ENCODE measurements at places on chromosomes 2 and 18. TPM values are rescaled to one million over a fixed set of nuclear protein-coding genes. Genes with fewer than 3 reads are reported as not detected.

ZNF396 gene
- 0.98 TPM for total RNA-seq

SKA1 gene
- 0.89 TPM for total RNA-seq

TGFA gene
- total RNA-seq, result 45.4 TPM

SIX3 gene
- total RNA-seq, result not detected

PLEK gene
- 1.7 TPM for total RNA-seq

ABCB11 gene
- total RNA-seq, result 0.21 TPM

KCNG2 gene
- not detected for total RNA-seq

C2orf80 gene
- total RNA-seq, result not detected

UGT1A3 gene
- total RNA-seq, result not detected

PPP4R3B gene
- 65.4 TPM for total RNA-seq

SLC14A1 gene
- 9.0 TPM for total RNA-seq

TCF23 gene
- total RNA-seq, result not detected
